ENCODE measurements at places on chromosomes 6 and 20. TPM values are rescaled to one million over a fixed set of nuclear protein-coding genes. Genes with fewer than 3 reads are reported as not detected.

Gene UST
- 7.5 TPM for total RNA-seq

Gene PACSIN1
- 0.09 TPM for total RNA-seq

Gene SIRPA
- total RNA-seq: 0.05 TPM

Gene TAAR6
- not detected for total RNA-seq

Gene SIRPG
- total RNA-seq: 62.9 TPM

Gene NMBR
- not detected for total RNA-seq

Gene INSM1
- not detected for total RNA-seq

Gene COL12A1
- not detected for total RNA-seq

Gene SPTLC3
- not detected for total RNA-seq

Gene HTR1E
- total RNA-seq: not detected

DNA sequence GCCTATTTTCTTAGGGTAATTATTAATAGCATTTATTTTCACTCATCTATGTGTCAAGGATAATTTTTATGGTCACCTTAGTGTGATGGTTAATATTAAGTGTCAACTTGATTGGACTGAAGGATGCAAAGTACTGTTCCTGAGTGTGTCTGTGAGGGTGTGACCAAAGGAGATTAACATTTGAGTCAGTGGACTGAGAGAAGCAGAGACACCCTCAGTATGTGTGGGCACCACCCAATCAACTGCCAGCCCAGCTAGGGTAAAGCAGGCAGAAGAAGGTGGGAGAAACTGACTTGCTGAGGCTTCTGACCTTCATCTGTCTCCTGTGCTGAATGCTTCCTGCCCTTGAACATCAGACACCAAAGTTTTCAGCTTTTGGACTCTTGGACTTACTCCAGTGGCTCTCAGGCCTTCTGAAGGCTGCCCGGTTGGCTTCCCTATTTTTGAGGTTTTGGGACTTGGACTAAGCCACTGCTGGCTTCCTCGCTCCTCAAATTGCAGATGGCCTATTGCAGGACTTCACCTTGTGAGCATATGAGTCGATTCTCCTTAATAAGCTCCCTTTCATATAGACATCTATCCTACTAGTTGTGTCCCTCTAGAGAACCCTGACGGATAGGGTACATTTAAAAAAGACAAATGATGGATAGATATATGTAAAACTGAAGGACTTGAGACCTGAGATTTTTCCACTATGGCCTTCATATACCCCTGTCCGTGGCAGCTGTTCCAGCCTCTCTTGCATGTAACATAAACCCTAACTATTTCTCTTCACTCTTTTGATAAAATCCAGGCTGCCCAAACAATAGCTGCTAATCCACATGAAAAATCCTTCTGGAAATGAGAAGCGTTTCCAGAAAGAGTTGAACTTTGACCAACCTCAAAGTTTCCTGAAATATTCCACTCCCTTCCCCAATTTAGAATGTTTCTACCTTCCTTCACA is 62.1 kb upstream of the RGS17 start:
- no peak for ATAC-seq

GRCh38 chr6:99563056-99563723 is 5.3 kb downstream of the CCNC start:
- ATAC-seq: no peak

- ATAC-seq: peak; percentile 60
Measured at GRCh38 chr6:11692451-11693376, 85.9 kb downstream of the ADTRP start.

DNA sequence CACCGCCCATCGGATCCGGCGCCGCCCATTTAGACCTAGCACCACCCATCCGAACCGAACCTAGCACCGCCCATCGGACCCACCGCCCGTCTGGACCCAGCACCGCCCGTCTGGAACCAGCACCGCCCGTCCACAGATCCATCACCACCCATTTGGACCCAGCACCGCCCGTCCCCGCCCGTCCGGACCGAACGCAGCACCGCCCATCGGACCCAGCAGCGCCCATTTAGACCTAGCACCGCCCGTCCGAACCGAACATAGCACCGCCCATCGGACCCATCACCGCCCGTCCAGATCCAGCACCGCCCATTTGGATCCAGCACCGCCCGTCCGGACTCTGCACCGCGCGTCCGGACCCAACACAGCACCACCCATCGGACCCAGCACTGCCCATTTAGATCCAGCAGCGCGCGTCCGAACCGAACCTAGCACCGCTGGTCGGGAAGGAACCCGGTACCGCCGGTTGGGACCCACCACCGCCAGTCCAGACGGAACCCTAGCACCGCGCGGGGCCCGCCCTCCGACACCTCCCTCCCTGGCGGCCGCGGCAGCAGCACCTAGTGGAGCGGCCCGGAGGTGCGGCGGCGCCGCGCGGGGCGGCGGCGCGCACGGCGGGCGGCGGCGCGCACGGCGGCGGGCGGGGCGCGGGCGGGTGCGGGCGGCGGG is 348 bp upstream of the AFDN start:
- peak; percentile 78 for ATAC-seq

GRCh38 chr20:57215826-57216471 is 50.5 kb downstream of the BMP7 start:
- ATAC-seq: no peak

GRCh38 chr6:144785056-144785455 is 499.9 kb downstream of the UTRN start:
- ATAC-seq: no peak

DNA sequence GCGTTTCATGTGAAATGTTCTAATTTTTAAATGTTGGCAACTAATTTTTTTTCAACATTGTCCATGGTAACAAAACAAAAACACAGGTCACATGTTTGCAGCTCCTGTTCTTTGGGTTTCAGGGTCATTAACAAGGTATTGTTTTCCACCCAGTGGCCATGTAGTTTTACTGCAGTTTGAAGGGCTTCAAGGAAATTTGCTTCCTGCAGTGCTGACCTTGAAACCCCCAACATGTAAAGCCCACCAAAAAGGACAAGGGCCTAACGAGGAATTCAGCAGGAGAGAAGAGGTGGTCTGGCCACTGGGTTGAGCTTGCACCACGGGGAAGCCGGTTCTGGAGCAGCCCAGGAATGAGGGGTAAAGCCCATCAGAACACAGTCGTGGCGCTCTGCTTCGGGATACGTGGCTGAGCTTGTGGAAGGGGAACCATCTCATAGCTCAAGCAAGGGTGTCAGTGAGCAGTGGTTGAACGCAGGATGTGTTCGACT is 13.9 kb upstream of the KLHL31 start:
- ATAC-seq: no peak

GRCh38 chr6:37514321-37514771 is 14.7 kb upstream of the CCDC167 start:
- peak; percentile 74 for ATAC-seq

DNA sequence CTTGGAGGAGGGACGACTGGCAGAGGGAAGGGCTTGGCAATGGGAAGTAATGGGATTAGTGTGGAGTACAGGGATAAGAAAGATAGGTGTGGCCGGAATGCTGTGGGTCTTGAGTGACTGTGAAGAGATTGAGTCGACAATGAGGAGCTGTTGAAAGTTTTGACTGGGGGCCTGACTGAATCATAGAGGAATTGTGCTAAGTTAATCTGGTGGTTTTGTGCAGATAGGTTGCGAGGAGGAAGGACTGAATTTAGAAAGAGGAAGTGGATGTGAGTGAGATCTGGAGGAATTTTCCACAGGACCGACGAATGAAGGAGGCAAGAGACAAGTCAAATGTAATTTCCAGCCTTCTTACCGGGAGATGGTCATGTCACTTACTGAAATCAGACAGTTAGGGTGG is 143.9 kb upstream of the RALGAPA2 start:
- no peak for ATAC-seq

DNA sequence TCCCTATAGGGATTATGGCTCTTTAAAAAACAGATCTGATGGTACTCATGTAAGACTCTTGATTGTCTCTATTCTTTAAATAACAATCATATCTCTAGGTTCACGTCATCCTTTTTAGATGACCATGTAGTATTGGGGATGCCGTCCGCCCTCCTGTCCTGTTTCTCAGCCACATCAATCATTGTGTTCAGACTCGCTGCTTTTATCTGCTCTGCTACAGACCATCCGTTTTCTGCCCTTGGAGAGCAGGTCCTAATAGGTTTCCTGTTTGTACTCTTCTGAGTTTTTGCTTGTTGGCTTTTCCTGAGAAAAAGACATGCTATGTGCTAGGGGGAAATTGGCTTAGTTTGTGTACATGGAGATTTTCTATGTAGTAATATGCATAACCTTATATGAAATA is 76.8 kb downstream of the SASH1 start:
- ATAC-seq: no peak

- no peak for ATAC-seq
Measured at GRCh38 chr6:116246089-116246488, 7.8 kb downstream of the TSPYL4 start.

DNA sequence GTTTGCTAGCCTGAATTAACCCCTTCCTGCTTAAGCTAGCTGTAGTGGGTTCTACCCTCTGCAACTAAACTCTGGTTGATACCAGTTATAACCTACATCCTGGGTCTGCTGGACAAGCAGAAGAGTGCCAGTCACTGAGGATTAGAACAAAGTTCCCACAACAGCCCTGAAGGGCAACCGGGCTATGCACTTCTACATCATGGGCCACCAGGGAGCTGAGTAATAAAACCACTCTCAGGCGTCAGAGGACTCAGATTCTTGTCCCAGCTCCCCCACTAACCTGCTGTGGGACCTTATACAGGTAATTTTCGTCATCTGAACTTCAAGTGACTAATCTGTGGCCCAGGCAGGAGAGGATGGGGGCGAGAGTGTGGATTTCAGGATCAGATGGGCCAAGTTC is 56.8 kb downstream of the EYA2 start:
- peak; percentile 93 for ATAC-seq

GRCh38 chr6:14095437-14095836 is 22.1 kb upstream of the CD83 start:
- peak; percentile 63 for ATAC-seq

DNA sequence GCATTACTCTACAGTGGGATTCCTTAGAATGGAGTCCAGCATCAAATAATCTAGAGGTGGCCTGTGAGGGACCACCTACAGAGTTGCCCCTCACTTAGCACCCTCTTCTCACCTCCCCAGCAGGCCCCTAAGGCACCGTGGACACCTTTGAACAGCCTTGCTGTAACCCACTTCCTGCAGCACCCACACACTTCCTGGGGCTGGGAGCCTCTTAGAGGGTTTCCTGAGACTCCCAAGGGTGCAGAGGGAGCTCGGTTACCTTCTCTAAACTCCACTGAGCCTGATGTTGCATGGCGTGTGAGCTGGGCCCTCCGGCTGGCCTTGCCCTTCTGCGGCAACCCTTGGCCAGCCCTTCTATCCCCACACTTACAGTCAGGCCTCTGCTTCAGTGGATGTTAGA is 7.3 kb upstream of the SIRPG start:
- peak; percentile 44 for ATAC-seq

GRCh38 chr6:111222341-111222740 is 135.0 kb downstream of the SLC16A10 start:
- ATAC-seq: no peak

DNA sequence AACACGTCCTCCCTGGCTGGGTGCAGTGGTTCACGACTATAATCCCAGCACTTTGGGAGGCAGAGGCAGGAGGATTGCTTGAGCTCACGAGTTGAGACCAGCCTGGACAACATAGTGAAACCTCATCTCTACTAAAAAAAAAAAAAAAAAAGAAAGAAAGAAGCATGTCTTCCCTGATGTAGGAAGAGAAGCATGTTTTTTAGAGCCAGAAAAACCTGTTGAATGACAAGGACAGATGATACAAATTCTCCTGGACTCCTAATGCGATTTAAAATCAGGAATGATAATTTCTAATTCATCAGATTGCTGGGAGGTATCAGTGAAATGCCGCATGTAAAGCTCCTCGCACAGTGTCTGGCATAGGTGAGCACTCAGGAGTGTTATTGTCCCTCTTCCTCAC is 23.7 kb upstream of the SEC63 start:
- ATAC-seq: no peak

GRCh38 chr6:168632694-168633093 is 191.7 kb downstream of the SMOC2 start:
- ATAC-seq: no peak

DNA sequence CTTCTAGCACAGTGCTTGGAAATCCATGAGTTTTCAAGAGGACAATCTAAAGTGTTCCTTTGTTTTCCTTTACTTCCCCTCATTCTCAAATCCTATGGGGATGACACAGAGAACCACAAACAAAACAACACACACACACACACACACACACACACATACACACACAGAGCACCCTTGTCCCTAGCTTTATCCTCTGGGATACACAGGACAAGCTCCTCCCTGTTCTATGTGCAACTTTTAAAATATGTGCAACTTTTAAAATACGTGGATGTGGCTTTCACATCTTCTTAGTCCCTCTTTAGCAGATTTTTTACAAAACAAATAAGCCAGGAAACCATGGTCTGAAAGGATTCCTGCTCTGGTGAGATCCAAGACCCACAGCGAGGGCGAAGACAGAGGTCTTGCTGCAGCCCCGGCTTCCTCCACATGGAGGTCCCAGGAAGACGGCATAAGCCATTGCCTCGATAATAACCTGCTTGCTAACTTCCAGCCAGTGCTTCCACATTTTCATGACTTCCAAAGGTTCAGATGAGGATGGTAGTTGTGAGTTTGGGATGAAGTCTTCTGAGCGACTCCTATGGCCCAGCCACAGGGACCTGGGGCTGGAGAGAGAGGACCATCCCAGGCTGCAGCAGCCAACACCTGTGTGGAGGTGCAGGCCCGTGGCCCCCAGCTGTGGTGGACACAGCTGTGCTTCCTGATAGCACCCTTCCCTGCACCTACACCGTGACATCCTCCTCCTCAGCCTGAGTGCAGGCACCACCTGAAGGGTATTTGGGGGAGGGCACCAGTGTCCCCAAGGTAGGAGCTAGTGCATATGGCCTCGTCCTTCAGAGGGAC is 62.8 kb upstream of the CD93 start:
- ATAC-seq: no peak

DNA sequence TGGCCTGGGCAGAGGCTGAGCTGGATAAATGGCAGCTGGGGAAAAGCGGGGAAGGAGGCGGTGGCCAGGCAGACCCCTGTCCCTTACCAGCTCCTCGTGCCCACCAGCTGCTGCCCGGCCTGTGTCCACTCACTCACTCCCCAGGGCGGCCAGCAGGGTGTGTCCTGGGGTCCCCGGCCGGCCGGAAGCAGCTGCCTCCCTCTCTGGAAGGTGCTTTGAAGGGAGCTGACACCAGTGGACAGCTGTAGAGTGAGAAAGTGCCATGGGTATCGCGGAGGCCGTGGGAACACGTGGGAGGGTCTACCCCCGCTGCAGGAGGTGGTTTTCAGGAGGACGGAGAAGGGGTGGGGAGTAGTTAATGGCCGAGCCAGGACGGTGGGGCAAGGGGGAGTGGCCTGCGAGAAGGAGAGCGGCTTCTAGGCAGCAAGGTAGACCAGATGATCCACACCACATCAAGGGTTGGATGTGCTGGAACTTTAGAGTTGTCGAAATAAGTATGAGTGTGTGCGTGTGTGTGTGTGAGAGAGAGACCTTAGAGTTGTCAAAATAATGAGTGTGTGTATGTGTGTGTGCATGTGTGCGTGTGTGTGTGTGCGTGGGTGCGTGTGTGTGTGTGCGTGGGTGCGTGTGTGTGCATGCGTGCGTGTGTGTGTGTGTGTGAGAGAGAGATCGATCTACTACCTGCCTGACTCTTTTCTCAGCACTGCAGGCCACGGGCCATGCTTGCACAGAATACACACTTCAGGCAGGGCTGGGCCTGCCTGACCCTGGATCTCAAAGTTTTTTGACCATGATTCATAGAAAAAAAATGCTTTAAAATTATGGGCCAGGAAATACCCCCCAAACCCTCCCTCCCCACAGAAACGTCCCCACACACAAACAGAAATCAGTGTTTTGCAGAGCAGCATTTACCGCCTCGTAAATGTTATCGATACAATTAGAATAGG is 43.9 kb downstream of the CDH4 start:
- no peak for ATAC-seq

- ATAC-seq: no peak
Measured at GRCh38 chr6:50236164-50236563, 186.4 kb upstream of the DEFB112 start.
